ENCODE measurements at places on chromosomes 2 and 18.
A peak's percentile ranks its signal among the peaks of the same experiment; 100 is the strongest.

- no peak for DNase-seq
Measured at GRCh38 chr2:54627973-54628372, 95.5 kb upstream of the EML6 start.

DNA sequence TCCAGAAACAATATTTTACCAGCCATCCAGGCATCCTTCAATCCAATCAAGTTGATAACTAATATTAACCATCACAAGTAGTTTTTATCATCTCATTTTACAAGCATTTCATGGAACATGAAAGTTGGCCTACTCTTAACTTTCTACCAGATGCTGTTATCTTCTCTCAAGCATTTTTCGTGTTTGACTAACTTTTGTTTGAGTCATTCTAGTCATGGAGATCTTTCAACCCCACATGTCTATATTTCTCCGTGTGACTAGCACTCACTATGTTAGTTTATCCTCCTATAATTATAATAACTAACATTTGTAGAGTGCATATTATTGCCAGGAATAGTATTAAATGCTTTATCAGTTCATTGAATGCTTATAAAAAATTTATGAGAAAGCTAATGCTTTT, 307.0 kb upstream of the CWC22 start:
- no peak for DNase-seq

- DNase-seq: no peak
Measured at GRCh38 chr2:204143216-204144014, 206.9 kb downstream of the ICOS start.

GRCh38 chr18:21509062-21509461, 91.4 kb downstream of the ESCO1 start:
- DNase-seq: no peak

GRCh38 chr2:203534621-203535077, 452 bp downstream of the RAPH1 start:
- peak; percentile 1 for DNase-seq

GRCh38 chr2:218822622-218823021, 9.0 kb downstream of the PRKAG3 start:
- DNase-seq: no peak

- no peak for DNase-seq
Measured at GRCh38 chr2:109207176-109207575, 78.2 kb downstream of the SH3RF3 start.

DNA sequence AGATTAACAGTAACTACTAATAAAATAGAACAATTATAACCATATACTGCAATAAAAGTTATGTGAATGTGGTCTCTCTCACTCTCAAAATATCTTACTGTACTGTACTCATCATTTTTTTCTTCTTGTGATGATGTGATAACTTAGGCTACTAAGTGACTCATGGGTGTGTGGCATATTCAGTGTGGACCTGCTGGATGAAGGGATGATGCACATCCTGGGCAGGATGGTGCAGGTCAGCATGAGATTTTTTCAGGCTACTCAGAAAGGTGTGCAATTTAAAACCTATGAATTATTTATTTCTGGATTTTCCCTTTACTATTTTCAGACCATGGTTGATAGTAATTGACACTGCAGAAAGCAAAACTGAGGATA, 90.7 kb downstream of the NCKAP5 start:
- DNase-seq: no peak

- no peak for DNase-seq
Measured at GRCh38 chr2:9275399-9275798, 68.8 kb downstream of the ASAP2 start.

DNA sequence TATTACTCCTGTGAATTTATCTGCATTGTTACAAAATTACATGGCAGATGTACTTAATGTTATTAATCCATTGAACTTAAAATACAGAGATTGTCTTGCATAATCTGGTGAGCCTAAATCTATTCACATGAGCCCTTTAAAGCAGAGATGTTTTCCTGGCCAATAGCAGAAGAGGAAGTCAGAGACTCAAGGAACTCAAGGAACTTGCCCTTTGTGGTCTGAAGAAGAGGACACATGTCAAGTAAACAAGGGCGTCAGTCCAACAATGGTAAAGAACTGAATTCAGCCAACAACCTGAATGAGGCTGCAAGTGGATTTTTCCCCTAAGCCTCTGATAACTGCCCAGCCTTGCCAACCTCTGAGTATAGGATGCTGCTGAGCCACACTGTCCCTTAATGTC, 356.3 kb upstream of the PKDCC start:
- DNase-seq: no peak

DNA sequence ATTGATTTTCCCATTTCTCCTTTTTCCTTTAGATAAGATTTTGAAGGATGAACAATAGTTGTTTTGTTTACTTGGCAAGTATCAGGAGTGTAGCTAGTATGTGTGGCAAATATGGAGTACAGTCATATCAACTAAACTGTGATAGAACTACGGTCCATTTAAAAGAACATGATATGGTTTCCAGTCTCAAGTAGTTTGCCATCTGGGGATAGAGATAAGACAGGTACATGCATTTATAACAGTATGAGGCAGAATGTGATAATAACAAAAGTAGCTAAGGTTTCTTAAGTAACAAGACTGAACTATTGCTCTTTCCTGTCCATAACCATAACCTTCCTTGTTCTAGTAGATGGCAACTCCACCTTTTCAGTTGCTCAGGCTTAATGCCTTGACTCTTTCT, 75.6 kb upstream of the TACR1 start:
- no peak for DNase-seq

DNA sequence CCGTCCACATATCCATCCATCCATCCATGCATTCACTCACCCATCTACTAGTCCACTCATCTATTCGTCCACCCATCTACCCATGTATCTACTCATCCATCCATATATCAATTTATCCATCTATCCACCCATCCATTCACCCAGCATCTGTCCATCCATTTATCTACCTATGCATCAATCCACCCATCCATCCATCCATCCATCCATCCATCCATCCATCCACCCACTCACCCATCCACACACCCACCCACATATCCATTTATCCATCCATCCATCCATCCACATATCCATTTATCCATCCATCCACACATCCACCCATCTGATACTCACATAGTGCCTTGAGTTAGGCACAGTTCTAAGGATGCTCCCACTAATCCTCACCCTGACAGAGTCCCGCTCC, 99.0 kb downstream of the MBP start:
- no peak for DNase-seq

DNA sequence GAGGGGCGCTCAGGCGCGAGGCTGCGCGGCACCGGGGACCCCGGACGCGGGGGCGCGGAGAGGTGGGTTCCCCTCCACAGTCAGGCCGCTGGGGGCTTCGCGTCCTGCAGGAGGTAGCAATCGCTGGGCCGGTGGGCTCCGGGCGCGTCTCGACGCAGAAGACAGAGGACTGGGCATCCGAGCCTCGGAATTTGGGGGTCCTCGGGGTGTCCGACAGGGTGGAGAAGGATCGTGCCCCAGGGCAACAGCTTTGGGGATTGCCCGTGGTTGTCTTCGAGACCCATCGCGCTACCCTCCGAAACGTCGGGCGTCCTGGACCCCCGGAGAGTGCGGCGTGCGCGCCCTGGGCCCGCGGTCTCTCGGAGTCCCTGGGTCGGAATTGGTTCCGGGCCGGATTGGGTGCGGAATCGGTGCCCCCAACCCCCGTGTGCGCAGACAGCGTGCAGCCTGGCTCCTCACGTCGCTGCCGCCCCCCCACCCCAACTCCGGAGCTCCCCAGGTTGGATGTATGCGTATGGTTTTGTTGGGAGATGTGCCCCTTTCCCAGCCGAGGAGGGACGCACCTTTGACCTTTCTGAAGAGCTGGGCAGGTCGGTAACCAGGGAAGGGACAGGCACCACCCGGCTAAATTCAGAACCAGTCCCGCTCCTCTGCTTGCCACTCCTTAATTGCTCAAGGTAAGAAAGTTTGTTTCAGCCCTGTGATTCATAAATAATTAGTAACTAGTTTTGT, 750 bp downstream of the NPAS2 start:
- DNase-seq: no peak

GRCh38 chr18:50115095-50115494, 79.9 kb downstream of the MYO5B start:
- DNase-seq: no peak

DNA sequence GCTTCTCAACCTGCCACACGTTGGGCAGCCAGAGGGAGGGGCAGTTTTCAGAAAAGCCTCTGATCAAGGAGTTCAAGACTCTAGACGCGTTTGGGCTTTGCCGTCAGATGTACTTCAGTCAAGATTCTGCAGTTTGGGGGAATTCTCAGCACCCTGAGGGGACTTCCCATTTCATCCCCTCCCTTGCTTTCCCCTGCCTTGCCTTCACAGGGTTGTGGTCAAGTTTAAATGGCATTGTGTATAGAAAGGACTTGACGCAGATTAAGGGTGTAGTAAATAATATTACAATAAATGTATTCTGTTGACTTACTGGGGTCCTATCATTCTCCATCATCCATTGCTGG, 198.3 kb upstream of the NABP1 start:
- no peak for DNase-seq

- DNase-seq: no peak
Measured at GRCh38 chr2:101692041-101692440, 5.5 kb upstream of the MAP4K4 start.

- DNase-seq: no peak
Measured at GRCh38 chr2:23425885-23426262, 40.9 kb downstream of the KLHL29 start.

DNA sequence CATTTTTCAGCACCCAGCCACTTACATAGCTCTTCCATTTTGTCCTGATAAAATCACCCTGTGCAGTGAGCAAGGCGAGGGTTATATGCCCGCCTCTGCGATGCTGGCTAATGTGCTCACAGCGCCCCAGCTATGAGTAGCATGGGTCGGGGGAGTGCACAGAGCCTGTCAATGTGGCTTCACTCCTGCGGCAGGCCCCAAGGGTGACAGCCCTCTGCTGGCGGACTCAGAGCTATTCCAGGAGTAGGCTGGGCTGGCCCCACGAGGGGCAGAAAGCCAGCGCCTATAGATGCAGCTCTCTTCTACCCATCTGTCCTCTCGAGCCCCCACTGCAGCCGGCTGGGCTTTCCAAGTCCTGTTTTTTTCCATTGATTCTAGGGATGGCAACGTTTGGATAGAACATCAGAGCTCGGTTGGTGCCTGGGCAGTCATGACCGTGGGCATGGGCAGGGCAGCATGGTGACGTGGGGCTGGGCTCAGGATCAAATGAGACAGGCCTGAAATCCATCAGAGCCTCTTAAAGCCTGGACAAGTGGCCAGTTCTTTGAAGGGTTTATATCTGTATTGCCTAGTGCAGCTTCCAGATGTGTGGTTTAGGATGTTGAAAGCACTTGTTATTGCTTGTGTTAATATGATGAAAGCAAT, 134.7 kb downstream of the MCFD2 start:
- DNase-seq: no peak

GRCh38 chr2:231457101-231457500, 7.2 kb downstream of the NCL start:
- DNase-seq: no peak

DNA sequence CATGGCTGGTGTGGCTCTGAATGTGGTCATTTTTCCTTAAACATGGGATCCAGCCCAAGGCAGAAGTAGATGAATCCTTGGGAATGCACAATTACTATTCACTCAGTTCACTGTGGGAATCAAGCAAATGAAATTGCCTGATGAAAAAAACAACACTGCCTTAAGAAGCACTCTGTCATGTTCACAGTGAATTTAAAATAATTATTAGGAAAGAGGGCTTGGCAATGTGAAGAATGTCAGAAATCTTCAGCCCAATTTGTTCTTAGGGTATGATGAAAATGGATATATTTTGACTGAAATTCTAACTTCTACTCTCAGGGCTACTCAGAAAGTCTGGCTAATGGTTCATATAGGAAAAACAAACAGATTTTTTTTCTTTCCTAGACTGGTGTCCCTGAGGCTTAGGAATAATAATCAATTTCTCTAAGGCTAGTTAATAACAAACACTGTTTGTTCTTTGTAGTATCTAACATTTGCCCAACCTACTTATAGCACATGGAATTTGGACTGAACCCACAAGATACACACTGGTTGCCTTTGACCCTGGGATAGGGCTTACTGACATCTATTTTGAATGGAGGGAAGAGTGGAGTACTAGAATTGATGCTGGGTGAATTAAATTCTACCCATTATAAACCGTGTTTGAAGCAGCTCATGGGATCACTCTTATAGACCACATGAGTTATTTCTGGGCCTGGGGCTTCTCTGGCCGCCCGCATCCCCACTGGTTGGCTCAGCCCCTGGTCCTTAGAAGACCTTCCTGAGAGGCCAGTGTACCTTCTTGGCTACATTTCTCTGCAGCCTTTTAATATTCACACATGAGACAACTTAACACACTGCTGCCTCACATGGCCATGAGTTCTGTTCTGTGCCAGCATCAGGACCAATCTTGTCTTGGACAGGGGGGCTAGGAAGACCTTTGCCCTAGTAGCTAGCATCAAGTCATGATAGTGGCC, 8.3 kb upstream of the MRPL33 start:
- no peak for DNase-seq

DNA sequence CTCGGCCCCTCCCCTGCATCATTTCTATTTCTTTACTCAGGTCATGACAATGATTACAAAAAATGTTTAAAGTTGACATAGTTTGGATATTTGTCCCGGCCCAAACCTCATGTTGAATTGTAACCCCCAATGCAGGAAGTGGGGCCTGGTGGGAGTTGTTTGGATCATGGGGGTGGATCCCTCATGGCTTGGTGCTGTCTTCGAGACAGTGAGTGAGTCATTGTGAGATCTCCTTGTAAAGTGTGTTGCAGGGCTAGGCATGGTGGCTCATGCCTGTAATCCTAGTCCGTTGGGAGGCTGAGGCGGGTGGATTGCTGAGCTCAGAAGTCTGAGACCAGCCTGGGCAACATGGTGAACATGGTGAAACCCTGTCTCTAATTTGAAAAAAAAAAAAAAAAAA, 9.2 kb upstream of the MAP4K4 start:
- no peak for DNase-seq

GRCh38 chr2:217467331-217467730, 535.5 kb downstream of the TNS1 start:
- DNase-seq: no peak

DNA sequence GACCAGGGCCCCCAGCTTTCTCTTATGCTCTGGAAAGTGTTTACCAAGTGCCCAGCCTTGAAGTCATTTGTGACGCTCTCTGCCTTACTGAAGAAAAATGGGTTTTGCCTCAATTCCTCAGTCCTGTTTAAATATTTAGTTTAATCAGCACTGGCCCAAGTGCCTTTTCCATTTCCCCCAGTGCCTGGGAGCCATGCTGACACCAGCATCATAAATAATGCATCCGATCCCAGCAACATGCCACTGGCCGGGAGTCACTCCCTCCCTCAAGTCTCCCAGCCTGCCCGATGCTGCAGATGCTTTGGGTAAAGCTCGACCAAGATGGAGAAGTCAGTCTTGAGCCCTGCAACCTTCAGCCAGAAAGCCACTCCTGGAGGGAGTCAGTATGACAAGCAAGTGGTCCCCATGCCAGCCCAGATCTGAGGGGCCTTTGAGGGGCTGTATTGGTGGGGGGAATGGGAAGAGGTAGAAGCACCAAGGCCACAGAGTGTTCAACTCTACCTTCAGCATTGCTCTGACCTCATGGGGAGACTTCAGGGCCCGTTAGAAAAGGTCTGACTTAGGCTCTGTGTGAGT, 12.0 kb upstream of the MTA3 start:
- no peak for DNase-seq

- DNase-seq: no peak
Measured at GRCh38 chr2:197327472-197328098, 17.0 kb upstream of the ANKRD44 start.
